ENCODE measurements at places on chromosomes 1 and 21.

DNA sequence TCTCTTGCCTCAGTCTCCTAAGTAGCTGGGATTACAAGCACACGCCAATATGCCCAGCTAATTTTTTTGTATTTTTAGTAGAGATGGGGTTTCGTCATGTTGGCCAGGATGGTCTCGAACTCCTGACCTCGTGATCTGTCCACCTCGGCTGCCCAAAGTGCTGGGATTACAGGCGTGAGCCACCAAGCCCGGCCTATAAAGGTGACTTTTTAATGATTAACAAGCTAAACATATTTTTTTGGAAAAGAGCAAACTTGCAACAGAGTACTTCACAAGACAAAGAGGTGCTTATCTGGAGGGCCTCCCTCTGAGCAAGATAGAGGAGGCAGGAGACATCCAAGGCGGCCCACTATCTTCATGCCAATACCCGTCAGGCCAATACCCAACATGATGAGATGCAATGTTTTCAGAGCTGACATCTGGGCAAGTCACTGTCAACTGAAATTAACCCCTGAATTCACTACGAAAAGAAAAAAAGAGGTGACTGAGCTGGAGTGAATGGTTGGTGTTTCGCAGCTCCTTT is 10.5 kb downstream of the BCAR3 start:
- no peak for DNase-seq

DNA sequence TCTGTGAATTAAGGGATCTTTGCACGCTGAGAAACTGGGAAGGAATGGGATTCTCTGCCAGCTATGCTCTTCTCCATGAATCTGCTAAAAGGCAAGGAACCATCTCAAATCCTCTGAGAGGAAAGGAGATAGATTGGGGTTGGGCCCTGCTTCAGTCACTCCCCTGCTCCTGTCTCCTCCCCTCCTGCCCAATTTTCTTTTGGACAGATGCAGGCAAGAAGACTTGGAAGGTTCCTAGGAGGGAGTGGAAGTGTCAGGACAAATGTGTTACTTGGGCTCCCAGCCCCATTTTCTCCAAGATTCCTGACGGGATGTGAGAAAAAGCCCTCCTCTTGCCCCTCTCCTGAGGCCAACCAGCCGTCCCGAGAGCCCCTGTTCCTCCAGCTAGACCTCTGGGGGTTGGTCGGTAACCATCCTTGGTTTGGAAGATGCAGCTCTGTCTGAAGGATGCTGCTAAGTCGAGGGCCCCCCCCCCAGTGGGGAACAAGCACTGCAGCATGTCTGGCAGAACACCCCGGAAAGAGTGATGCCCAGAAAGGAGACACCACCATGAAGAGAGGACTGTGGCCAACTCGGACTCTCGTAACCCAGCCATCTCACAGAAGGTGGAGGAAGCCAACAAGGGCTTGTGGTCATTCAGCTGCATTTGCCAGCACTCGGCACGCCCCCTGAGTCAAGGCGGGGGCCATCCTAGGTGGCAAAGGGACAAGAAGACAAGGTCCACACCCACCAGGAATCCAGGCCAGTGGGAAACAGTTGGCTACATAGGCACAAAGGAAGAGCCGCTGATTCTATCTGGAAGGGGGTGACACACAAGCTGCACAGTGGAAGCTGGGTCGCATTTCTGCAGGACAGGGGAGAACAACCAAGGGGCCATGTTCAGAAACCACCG is 43.7 kb downstream of the CDK18 start:
- DNase-seq = no peak

DNA sequence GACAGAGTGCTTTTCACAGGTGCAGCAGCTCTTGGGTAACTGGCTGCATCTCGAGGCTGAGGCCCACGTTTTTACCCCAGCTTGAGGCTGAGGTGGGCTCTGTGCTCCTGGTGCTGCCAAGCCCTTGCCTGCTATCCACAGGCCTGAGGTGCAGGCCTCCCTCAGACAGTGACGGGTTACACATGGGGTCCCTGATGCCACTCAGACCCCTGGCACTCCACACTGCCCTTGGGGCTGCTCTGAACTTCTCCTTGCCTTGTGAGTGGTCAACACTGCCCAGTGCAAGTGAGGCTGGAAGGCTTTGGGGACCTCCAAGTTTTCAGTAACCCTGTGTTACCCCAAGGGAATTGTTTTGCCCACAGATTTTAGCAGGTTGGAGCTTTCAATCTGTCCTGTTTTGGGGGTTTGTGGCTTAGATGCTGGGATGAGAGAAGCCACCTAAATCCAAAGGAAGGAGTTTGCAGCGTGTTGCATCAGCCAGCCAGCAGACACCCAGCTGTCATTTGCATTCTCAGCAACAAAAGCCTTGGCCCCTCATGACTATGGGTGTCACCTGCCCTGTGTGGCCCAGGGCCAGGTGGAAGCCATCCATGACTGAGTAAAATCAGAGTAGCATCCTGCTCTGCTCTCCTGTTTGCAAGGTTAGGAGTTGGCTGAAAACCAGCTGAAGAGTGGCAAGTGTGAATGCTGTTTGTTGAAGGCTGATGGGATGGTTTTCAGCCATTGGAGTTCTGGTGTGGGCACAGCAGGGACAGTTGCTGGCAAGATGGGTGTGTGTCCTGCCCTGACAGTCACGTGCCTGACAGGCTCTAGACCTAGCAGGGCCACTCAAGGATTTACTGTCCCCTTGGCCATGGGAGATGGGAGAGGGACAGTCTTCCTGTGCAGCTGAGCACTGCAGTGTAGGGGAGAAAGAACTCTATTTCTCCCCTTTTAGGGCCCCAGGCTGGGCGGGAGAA is 3.2 kb downstream of the RNF187 start:
- DNase-seq = no peak

DNA sequence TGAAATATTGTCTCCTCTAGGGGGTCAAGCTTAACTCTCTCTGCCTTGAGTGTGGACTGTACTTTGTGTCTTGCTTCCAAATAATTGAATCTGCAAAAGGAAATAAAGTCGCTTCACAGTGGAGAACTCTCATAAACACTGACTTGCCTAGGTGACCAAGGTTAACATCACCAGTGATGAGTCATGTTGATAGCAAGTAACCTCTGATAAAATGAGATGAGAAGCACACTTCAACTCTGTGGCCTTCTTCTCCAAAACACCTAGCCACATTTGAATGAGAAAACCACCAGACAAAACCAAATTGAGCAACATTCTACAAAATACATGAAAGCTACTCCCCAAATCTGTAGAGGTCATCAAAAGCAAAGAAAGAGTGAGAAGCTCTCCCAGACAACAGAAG is 37.6 kb downstream of the PDE4B start:
- no peak for DNase-seq

DNA sequence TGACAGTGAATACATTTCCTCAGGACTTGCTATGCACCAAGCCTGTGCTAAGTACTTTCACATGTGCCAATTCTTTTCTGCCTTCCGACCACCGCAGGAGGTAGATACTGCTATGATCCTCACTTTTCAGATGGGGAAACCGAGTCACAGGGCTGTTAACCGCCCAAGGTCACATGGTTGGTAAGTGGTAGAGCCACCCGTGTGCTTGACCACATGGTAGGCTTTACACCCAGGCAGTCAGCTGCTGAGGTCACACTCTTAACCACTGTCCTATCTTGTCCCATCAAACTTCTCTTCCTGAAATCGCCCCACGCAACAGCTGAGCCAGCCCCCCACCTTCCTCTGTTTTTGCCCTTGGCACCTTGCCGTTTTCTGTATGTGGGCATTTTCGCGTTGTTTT is 31.0 kb upstream of the SDHB start:
- no peak for DNase-seq

DNA sequence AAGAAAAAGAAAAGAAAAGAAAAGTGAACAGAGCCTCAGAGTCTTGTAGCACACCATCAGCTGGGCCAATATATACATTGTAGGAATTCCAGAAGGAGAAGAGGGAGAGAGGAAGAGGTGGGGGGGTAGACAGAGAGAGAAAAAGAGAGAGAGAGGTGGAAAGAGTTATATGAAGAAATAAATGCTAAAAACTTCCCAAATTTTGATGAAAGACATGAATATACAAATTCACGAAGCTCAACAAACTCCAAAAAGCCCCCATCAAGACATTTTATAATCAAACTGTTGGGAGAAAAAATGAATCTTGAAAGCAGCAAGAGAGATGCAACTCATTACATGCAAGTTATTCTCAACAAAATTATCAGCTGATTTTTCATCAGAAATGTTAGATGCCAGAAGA is 41.5 kb upstream of the TSHB start:
- DNase-seq = no peak

DNA sequence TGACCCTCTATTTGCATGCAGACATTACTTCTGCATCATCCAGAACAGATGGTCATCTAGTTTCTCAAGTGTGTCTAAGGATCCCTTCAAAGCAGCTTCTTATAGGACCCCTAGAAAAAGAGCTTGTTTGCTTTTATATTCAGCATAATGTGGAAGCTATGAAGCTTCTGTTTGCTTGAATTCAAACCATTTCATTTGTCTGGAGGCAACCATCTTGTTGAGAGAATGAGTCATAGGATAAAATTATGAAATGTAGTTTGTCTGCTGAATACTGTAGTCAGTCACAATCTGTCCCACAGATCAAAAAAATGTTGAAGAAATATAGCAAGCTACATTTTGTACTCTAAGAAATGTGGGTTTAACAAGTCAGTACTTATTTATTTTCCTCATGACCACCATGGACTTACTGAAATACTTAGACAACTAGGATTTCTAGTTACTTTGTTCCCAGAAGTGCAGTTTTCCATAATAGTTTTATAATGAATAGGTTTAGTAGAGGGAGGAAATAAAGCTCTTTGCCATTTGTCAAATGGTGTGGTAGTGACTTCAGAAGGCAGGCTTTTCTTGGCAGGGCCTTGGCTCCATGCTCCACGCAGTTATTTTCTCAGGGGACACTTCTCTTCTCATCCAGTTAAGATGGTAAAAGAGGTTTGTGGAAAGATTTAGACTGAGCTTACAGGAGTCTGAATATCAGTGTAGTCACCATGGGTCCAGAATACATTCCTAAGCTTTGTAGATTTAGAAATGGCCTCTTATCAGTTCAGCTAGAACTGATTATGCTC is 74.8 kb upstream of the DEPDC1 start:
- DNase-seq = no peak

GRCh38 chr1:1361982-1362423 is 3.6 kb upstream of the MXRA8 start:
- DNase-seq = no peak

DNA sequence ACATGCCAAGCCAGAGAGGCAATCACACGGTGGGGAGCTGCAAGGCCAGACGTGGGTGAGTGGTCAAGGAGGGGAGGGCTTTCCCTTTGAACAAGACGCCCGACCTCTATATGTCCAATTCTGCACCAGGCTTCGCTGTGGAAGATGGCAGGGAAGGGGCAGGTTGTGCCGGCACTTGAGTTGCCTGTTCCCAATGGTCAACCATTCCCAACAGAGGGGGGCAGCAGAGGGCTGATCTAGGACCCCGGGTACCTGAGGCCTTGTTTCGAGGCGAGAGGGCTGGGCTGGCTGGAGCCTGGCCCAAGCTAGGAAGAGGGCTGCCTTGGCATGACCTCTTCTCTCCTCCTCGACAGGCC is 64.9 kb downstream of the TMEM53 start:
- DNase-seq = peak; percentile 68

GRCh38 chr1:204447190-204447589 is 35.6 kb upstream of the PPP1R15B start:
- no peak for DNase-seq

- no peak for DNase-seq
Measured at GRCh38 chr1:25586181-25586588, 30.4 kb upstream of the MAN1C1 start.

DNA sequence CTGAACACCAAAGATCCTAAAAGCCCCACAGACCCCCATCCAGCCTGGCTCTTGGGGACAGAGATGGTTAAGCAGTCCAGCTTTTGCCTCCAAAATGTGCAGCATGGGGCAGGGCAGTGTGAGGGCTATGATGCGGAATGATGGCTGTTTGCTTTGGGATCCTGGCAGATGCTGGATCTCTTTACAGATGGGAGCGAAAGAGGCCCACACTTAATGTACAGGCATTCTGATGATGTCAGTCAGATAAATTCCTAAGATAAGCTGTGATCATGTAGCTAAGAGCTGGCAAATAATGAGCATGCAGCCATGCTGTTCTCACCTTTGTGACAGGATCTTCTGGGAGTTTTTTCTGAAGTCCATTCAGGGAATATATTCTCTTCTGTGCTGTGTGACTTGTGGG is 17.6 kb upstream of the KCNQ4 start:
- no peak for DNase-seq

DNA sequence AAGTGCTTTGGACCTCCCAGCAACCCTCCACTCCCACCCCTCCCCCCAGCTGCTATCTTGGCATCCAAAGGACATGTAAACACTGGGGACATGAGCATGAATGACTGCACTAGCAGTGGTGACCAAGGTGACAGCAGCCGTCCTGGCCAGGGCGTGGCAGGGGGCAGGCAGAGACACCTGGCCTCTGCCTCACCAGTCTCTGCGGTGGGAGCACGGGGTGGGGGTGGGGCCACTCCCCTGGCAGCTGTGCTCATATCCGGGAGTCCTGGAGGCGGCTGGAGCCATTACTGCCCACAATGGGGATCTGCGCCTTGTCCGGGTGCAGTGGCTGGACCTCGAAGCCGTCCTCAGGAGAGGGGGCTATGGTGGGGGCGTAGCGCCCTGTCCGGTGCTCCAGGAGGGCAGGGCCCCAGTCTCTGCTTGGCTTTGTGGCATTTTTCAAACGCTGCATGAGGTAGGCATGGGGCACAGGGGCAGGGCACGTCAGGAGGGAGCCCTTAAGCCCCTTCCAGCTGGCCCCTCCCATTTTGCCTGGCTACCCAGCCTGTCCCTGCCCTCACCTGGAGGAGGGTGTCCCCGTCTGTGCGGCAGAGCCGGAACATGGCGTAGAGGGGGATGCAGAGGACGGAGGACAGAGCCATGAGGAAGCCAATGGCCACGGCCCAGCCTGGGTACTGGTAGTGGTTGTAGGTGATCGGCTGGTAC is 6.0 kb downstream of the CCDC24 start:
- DNase-seq = no peak

GRCh38 chr1:221892301-221892830 is 150.5 kb upstream of the DUSP10 start:
- DNase-seq = no peak

GRCh38 chr1:168257397-168257796 is 23.3 kb upstream of the TBX19 start:
- no peak for DNase-seq

DNA sequence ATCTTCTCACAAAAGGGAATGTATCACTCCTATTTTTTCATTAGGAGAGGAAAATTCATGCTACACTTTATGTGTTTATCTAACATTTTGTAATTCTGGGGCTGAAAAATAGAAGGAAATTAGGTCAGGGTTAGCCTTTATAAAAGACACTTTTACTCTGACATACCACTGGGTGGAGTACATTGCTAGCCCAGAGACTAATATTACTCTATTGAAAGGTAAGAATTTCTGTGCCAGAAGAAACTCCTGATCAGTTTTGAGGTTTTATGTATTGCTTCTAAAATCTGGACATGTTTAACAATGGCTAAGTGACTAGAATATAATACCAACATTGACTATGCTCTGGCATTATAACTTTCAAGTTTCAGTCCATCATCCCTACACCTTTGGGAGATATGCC is 724.6 kb downstream of the USP25 start:
- DNase-seq = no peak

DNA sequence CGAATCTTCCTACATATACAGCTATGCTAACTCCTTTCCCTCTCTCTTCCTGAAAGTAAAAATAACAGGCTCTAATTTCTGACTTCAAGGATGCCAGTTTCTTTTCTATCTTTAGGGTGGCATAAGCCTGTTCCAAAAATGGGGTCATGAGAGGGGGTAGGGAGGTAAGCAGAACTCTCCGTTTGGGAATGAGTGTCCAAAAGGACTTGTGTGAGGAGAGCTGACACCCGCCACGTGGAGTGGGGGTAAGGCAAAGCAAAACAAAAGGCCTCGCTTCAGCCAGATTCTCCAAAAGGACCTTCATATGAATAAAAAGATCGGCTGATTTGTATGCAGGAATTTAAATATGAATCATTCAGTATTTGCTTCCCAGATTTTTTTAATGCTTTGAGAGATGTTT is 28.6 kb downstream of the PLPPR4 start:
- no peak for DNase-seq

Measured in omental fat pad (tissue), 4 donors.